ENCODE measurements at places on chromosomes 2 and 18.

GRCh38 chr2:173657996-173658717 is 303.5 kb downstream of the CDCA7 start:
- no peak for DNase-seq

- peak; percentile 69 for DNase-seq
Observed at GRCh38 chr2:227817850-227818674, 4.4 kb downstream of the CCL20 start.

DNA sequence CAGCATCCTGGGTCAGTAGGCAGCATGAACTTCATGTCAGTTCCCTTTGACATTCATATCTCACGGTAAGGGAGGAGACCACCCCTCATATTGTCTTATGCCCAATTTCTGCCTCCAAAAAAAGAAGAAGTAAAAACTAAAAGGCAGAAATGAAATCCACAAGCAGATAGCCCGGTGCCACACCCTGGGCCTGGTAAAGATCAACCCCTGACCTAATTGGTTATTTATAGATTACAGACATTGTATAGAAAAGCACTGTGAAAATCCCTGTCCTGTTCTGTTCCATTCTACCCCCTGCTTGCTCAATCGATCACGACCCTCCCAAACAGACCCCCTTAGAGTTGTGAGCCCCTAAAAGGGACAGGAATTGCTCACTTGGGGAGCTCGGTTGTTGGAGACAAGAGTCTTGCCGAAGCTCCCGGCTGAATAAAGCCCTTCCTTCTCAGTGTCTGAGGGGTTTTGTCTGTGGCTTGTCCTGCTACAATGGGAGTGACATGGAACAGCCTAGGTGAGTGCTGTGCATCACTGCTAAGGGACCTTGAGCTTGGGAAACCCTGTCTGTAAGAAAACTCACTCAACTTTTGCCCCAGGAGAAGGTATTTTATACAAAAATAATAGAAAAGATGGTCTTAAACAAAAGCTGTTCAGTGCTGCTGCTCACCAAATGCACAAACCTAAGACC is 11.1 kb downstream of the NDUFV2 start:
- no peak for DNase-seq

DNA sequence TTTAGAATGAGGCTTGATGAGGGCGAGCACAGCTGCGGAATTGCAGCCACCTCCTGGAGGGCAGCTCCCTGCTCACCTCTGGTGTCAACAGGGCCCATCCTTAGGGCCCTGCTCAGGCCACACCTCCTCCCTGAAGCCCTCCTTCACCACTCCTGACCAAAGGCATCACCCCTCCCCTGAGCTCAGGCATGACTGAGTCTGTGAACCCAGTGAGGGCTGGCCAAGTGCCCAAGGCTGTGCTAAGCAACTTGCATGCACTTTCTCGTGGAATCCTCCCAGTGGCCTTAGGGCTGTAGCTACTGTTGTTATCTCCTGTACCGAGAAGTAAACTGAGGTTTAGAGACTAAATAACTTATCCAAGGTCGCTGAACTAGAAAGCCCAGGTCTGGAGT is 101.7 kb downstream of the KLHL29 start:
- DNase-seq, result no peak

- no peak for DNase-seq
Observed at GRCh38 chr2:141103216-141103615, 1027.6 kb downstream of the LRP1B start.

- DNase-seq, result no peak
Observed at GRCh38 chr2:28648671-28649395, 102.8 kb upstream of the PPP1CB start.

- no peak for DNase-seq
Observed at GRCh38 chr18:48541026-48541746, 2.4 kb downstream of the CTIF start.

GRCh38 chr18:13616525-13617035 is 109.8 kb downstream of the FAM210A start:
- DNase-seq, result no peak

GRCh38 chr2:152762202-152762601 is 43.8 kb downstream of the ARL6IP6 start:
- DNase-seq, result no peak

DNA sequence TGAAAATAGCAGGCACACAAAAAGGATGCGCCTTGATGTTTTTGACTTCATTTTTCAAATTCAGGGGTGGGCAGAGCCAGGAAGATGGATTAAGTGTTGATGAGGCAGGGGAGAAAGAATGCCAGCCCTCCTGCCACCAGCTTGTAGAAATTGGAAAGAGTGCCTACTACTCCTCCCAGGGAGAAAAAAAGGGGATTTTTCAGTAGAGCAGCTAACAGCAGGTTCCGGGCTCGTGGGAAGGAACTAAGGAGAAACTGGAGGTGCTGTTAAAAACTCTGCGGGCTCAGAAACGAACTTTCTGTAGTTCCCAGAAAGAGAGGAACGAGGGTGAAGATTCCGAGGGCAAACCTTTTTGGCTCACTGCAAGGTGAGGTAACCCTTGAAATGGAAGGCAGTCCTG is 100.1 kb upstream of the MCFD2 start:
- DNase-seq, result no peak

DNA sequence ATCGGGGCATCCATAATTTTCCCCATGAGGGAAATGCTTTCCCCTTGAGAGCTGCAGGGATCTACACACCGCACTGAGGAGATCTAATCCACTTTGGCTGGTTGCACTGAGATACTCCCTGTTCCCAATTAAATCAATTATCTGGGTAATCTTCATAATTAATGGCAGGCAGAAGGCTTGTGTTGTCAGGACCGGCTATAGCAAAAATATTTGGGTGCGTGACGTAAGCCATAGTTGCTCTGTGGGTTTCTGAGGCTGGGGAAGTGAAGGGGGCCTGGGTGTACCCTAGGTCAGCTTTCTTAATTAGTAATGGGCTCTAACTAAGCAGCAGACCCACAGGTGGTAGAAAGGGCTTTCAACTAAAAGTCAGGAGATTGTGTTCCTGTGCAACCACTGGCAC is 62.8 kb upstream of the UPP2 start:
- DNase-seq, result no peak

DNA sequence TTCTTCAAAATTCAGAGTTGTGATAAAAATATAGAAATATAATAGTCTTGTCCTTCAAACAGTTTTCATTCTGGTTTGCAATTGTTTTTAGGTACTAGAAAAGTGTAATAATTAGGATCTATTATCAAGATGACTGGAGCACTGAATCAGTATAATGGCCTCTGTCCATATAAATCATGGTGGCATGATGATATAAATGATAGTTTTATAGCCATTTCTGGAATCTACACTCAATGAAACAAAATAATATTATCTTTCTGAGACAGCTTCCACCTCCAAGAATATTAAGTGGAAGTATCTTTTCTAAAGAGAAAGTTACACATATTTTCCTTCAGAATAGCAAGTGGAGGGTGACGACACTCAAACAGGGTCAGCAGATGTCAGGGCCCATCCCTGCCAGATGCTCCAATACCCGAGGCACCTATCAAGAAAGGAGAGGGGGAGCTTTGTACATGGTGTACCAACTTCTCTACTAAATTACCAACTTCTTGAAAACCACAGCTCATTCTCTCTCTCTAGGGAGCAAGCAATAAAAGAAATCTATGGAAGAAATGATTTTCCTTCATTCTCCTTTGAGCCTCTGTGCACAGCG is 882.7 kb upstream of the CHAC2 start:
- DNase-seq, result no peak

DNA sequence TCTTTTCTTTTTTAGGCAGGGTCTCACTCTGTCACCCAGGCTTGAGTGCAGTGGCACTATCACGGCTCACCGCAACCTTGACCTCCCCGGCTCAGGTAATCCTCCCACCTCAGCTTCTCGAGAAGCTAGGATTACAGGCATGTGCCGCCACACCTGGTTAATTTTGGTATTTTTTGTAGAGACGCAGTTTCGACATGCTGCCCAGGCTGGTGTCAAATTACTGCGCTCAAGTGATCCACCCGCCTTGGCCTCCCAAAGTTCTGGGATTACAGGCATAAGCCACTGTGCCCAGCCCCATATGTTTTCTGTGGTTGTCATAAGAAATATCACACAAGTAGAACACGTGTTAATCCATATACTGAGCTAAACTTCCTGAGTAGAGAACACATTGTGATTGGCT is 14.6 kb downstream of the ENOSF1 start:
- DNase-seq, result no peak

DNA sequence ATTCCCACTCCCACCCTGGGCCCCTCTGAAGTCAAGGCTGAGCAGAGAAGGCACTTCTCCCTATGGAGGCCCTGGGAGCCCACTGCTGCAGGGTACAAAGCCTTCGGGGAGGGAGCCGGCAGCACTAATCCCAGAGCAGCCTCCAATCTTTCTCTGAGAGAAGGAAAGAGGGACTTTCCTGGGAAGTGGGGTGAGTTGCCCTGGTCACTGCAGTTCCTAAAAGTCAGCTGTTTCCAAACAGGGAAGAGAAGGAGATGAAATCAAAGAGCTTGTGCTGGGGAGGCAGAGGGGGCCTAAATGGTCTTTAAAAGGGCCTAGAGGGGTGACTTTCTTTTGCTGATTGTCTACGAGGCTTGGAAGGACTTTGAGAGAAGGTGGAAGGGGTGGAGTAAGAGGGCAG is 264.7 kb downstream of the TNS1 start:
- no peak for DNase-seq

GRCh38 chr2:217293607-217294006 is 433.7 kb upstream of the TNP1 start:
- no peak for DNase-seq

DNA sequence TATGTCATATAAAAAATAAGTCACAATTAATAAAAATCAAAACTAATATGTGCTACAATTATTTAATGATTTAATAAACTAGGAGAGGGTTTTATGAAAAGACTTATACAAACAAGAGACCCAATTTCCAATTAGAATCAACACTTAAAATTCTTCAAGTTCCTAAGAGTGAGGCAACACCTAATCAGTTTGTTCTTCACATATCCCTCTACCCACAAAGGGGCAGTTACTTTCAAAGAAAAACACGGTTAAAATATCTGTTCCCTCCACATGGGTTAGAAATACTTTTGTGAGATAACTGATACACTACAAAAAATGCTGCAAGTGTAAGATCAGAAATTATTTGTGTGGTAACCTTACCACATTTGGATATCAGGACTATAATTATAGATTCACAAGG is 357.0 kb downstream of the ERBB4 start:
- no peak for DNase-seq

DNA sequence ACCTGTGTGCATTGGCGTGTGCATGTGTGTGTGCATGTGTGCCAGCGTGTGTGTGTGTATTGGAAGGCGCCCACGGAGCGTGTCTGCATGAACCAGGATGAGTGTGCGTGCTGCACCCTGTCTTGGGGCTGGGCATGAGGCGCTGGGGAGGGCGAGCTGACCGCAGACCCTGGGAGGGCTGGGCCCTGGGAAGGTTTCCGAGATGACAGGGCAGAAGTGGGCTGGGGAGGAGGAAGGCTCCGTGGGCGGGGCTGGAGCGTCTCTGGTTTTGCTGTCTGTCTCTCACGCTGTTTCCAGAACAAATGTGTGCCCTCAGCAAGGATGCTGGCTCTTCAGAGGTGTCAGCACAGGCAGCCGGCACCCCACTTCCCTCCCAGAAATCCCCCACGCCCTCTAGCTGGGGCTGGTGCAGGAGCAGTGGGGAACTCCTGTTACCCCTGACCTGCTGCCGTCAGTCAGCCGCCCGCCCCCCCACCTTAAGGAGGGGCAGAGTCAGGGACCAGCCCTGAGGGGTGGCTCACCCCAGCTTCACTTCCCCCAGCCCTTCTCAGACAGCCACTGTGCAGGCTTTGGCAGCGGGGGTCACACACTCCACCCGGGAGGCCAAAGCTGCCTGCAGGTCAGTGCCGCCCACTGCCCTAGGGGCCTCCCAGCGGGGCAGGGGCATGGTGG is at the start of gene GPR35:
Gene GPR35, plus strand, starts transcription at position 531 of the 672 bp plus-strand sequence. CDS start 4,473 bp downstream, outside the sequence.
- DNase-seq, result peak; percentile 84

DNA sequence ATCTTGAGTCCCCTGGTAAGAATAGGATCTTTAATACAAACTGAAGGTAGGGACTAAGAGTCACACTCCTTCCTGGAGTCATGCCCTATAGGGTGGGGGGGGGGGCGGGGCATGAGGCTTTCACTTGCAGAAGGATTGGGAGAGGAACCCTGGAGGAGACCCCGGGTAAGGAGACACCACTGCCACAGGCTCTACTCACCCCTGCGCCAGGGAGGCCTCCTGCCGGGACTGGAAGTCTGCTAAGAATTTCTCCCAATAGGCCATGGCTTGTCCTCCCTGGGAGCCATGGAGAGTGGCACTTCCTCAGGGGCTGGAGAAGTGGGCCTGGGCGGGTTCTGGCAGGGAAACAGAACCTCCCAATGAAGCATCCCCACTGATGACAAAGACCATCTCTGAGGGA is 645.3 kb upstream of the RAB6C start:
- no peak for DNase-seq

- DNase-seq, result no peak
Observed at GRCh38 chr18:79547413-79548076, 132.1 kb upstream of the CTDP1 start.

DNA sequence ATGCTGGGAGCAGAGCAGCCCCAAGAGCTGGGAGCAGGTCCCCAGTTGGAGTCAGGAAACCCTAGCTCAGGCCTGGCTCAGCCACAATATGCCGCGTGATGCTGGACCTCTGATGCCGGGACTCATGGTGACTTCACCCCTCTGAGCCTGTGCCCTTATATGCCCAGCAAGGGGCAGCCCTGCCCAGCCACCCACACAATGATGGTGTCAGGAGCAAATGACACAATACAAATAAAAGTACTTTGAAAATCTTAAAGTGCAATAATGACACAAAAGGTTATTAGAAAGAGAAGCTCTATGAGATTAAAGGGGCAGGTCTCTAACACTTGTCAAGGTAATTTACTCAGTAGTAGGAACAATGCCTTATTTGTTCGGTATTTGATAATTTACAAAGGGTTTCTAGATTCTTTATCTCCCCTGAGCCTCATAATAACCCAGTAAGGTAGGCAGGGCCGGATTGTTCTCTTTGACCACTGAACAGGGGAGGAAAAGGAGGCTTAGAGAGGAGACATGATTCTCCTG is 18.3 kb upstream of the KIF3C start:
- DNase-seq, result no peak

DNA sequence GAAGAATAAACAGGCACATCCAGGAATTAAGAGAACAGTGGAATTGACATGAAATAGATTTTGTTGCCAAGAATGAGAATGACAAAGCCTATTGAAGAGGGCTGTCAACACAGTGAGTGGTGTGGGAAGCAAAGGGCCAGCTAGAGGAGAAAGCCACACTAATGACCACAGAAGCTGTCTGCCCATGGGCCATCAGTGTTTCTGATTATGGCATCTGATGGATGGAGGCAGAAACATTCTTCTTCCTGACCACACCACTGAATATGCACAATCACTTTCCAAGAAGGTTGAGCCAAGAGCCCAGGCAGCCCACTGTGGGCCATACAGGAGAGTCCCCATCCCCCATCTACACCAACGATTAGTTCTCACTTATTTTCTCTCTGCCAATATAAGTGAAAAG is 146.0 kb upstream of the SH3BP4 start:
- no peak for DNase-seq
